ENCODE measurements at places on chromosomes 4 and X. TPM values are rescaled to one million over a fixed set of nuclear protein-coding genes. Genes with fewer than 3 reads are reported as not detected.

DNA sequence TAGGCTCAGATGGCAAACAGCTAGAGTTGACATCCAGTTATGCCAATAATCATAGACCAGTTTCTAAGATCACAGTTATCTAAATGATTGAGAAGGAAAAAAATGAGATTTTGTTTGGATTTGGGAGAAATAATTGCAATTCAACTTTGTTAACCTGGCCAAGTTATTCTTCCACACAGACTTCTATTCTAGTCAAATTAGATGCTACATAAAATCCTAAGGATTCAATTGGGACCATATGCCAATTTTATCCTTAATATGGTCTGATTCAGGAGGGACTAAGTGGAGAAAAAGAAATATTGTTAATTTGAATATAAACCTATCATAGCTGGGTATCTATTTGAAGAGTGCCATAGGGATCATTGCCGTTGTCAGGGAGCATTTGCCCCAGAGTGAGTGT is 178.3 kb upstream of the SLC7A11 start:
- H3K4me1 ChIP-seq: no peaks in the 10 kb centered on the region
- no peak for DNase-seq
- no peaks in the 10 kb centered on the region for H3K27me3 ChIP-seq
- no peaks in the 10 kb centered on the region for H3K36me3 ChIP-seq

- H3K4me3 ChIP-seq: no peak overlapping the region
- H3K4me1 ChIP-seq: no peaks in the 10 kb centered on the region
- H3K27me3 ChIP-seq: no peaks in the 10 kb centered on the region
- no peak for DNase-seq
- H3K27ac ChIP-seq: no peak overlapping the region
These were observed 112.1 kb upstream of the NAP1L5 start for GRCh38 chr4:88809576-88810219.

GRCh38 chrX:77640702-77641101 is 145.3 kb downstream of the ATRX start:
- H3K27me3 ChIP-seq: no peaks in the 10 kb centered on the region
- no peaks in the 10 kb centered on the region for H3K4me1 ChIP-seq

GRCh38 chr4:36420111-36420679 is 138.8 kb downstream of the DTHD1 start:
- H3K4me3 ChIP-seq: no peak overlapping the region
- H3K36me3 ChIP-seq: no peaks in the 10 kb centered on the region
- H3K27ac ChIP-seq: no peak overlapping the region
- DNase-seq: no peak

GRCh38 chrX:24498181-24498580 is 33.1 kb downstream of the PDK3 start:
- no peak for DNase-seq
- no peak overlapping the region for H3K27ac ChIP-seq
- H3K27me3 ChIP-seq: no peaks in the 10 kb centered on the region

The HERC3 gene
- total RNA-seq: 5.2 TPM

All from PC-3 (cell line).